Testis (tissue), 5 donors: ENCODE measurements at places on chromosomes 16 and 17. TPM values are rescaled to one million over a fixed set of nuclear protein-coding genes. Genes with fewer than 3 reads are reported as not detected.
A peak's percentile ranks its signal among the peaks of the same experiment; 100 is the strongest.

DNA sequence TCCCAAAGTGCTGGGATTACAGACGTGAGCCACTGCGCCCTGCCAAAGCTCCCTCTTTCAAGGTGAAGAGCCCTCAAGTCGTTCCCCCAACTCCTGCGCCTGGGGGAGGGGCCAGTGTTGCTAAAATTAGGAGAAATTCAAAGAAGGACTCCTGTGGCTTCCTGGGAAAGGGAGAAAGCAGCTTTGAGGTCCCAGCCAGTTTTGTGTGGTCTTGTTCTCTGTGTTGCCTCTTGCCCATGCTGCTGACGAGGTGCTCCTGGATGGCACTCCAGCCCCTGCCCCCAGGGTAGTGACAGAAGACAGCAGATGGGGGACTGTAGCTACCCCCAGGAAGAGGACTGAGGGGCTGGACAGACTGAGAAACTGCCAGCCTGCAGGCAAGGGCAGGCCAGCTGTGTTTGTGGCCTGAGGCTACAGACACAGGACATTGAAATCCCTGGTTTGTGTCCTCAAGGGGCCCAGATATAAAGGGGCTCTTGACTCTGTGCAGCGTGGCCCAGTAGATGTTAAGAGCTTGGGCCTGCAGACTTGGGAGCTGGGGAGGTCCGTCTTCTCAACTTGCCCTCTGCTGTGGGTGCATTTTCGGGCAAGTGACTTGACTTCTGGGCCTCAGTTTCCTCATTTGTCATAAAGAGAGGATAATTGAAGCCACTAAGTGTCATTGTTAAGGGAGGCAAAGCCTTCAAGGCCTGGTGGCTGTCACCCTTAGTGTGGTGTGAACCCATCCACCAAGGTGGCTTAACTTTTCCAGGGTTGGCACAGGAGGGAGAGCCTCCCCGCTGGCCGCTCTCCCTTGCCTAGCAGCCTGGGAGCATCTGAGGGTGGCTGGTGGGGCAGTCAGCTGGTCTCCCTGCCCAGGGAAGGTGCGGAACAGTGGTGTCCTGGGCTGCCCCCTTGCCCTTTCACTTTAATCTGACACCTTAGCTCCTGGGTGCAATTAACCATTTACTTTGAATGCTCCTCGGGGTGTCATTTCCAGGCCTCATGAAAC is 4.1 kb downstream of the UBALD2 start:
- no peaks in the 10 kb centered on the region for H3K27me3 ChIP-seq
- H3K27ac ChIP-seq: no peak overlapping the region
- H3K36me3 ChIP-seq: no peaks in the 10 kb centered on the region
- peaks cover 35% of the 10 kb centered on the region for H3K4me1 ChIP-seq

- no peaks in the 10 kb centered on the region for H3K36me3 ChIP-seq
- no peaks in the 10 kb centered on the region for H3K27me3 ChIP-seq
- no peak overlapping the region for H3K27ac ChIP-seq
- no peak overlapping the region for H3K4me3 ChIP-seq
- peaks cover 29% of the 10 kb centered on the region for H3K4me1 ChIP-seq
Measured at GRCh38 chr17:1978396-1978949, 46.7 kb downstream of the RTN4RL1 start.

DNA sequence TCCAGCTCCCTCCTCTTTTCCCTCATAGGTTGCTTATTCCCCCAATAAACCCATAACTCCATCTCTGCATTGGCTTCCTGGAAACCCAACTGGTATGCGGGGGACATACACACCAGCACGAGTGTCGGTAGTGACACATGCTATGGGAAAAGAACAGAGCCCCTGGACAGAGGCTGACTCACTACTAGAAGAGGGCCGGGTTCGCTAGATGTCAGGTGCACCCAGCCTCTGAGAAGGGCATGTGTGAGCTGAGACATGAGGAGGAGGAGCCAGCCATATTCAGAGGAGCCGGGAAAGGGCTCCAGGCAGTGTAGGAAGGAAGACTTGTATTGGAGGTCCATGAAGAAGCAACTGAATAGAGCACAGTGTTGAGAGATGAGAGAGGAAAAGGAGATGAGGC is 241.1 kb downstream of the SOX9 start:
- H3K27ac ChIP-seq: no peak overlapping the region
- H3K27me3 ChIP-seq: no peaks in the 10 kb centered on the region
- H3K4me3 ChIP-seq: no peak overlapping the region
- no peaks in the 10 kb centered on the region for H3K4me1 ChIP-seq

- no peaks in the 10 kb centered on the region for H3K27me3 ChIP-seq
- no peaks in the 10 kb centered on the region for H3K36me3 ChIP-seq
- H3K4me3 ChIP-seq: no peak overlapping the region
- H3K27ac ChIP-seq: no peak overlapping the region
Measured at GRCh38 chr17:8474826-8475225, 39.1 kb downstream of the NDEL1 start.

GRCh38 chr16:64238571-64238970 is 883.3 kb downstream of the CDH11 start:
- H3K27me3 ChIP-seq: no peaks in the 10 kb centered on the region
- H3K36me3 ChIP-seq: no peaks in the 10 kb centered on the region
- no peak overlapping the region for H3K27ac ChIP-seq
- H3K4me3 ChIP-seq: no peak overlapping the region

- H3K27me3 ChIP-seq: no peaks in the 10 kb centered on the region
- H3K36me3 ChIP-seq: no peaks in the 10 kb centered on the region
- no peak overlapping the region for H3K27ac ChIP-seq
- DNase-seq: no peak
Measured at GRCh38 chr16:69476920-69477443, 52.6 kb downstream of the CYB5B start.

DNA sequence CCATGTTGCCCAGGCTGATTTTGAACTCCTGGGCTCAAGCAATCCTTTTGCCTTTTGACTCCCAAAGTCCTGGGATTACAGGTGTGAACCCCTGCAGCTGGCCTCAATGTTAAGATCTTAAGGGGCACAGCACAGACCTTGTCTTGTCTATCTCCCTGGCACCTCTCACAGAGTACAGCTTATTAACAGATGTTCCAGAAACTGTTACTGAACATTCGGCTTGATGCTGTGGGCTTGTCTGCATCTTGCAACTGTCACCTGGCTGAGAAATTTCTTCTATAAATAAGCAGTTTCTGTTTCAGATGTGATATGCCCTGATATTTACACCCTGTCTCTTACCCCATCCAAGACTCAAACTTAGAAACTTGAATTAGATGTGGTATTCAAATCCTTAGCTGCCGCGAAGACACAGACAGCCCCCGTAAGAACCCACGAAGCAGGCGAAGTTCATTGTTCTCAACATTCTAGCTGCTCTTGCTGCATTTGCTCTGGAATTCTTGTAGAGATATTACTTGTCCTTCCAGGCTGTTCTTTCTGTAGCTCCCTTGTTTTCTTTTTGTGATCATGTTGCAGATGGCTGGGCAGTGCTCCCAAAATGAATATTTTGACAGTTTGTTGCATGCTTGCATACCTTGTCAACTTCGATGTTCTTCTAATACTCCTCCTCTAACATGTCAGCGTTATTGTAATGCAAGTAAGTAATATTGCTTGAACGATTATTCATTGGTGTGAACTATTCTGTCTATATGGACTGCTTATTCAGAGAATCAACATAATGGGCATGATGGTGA is at the start of gene TNFRSF17:
Gene TNFRSF17, plus strand, starts transcription at position 450 of the 791 bp plus-strand sequence. Its CDS starts 115 bp downstream, at position 565.
- peak within 1 kb of the TSS; percentile 84 for H3K27ac ChIP-seq
- DNase-seq: peak; percentile 71
- no peaks in the 10 kb centered on the region for H3K27me3 ChIP-seq
- no peak within 1 kb of the TSS for H3K4me3 ChIP-seq
- no peaks in the 10 kb centered on the region for H3K36me3 ChIP-seq
- H3K4me1 ChIP-seq: peaks cover 10% of the 10 kb centered on the region

Gene PIRT
- 0.37 TPM for total RNA-seq

Gene C17orf67
- 5.3 TPM for total RNA-seq

Gene KRT20
- not detected for total RNA-seq

Gene CTRB1
- 1.2 TPM for total RNA-seq

- no peak overlapping the region for H3K27ac ChIP-seq
- DNase-seq: no peak
- no peak overlapping the region for H3K4me3 ChIP-seq
- H3K27me3 ChIP-seq: no peaks in the 10 kb centered on the region
Measured at GRCh38 chr17:17765359-17766076, 71.3 kb downstream of the SREBF1 start.

DNA sequence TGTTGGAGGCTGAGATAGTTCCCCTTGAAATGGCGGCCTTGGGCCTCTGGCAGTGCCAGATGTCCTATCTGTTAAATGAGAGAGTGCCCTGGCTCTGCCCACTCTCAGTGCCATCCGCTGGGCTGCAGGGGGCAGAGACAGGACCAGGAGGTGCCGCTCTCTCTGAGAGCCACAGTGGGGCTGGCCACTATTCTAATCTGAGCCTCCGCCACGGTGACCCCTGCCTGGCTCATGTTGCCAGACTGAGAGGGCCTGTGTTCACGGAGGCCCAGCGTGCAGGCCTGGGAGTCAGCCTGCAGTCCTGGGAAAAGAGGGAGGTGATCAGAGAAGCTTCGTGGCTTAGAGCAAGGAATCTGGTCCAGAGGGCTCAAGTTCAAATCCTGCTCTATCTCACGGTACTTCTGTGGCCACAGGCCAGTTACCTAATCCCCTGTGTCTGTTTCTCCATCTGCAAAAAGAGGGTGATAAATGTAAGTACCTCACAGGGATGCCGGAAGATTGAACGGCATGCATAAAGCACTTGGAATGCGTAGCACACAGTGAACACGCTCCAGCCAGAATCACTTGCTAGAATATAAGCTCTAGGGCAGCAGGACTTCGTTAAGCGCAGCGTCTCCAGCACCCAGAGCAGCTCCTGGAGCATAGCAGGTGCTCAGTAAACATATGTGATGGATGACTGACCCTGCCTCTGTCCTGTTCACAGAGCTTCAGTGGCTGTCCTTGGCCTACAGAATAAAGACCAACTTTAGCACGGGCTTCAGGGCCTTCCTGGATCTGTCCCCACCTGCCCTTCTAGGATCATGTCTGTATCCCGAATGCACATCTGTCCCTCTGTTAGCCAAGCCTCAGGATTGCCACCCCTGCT is 6.3 kb downstream of the ATP2A3 start:
- H3K36me3 ChIP-seq: no peaks in the 10 kb centered on the region
- DNase-seq: no peak
- no peak overlapping the region for H3K27ac ChIP-seq
- no peaks in the 10 kb centered on the region for H3K27me3 ChIP-seq
- H3K4me1 ChIP-seq: peaks cover 20% of the 10 kb centered on the region

Gene PYCARD
- total RNA-seq: 11.1 TPM

- peak within 1 kb of the TSS; percentile 51 for H3K27ac ChIP-seq
- DNase-seq: peak; percentile 31
- no peaks in the 10 kb centered on the region for H3K4me1 ChIP-seq
- H3K4me3 ChIP-seq: no peak within 1 kb of the TSS
- H3K27me3 ChIP-seq: no peaks in the 10 kb centered on the region
- no peaks in the 10 kb centered on the region for H3K36me3 ChIP-seq
Measured at GRCh38 chr17:31321481-31321880, at the start of gene EVI2A. EVI2A (minus strand) TSS chr17:31321622; CDS start chr17:31319013, 2,609 bp downstream.

DNA sequence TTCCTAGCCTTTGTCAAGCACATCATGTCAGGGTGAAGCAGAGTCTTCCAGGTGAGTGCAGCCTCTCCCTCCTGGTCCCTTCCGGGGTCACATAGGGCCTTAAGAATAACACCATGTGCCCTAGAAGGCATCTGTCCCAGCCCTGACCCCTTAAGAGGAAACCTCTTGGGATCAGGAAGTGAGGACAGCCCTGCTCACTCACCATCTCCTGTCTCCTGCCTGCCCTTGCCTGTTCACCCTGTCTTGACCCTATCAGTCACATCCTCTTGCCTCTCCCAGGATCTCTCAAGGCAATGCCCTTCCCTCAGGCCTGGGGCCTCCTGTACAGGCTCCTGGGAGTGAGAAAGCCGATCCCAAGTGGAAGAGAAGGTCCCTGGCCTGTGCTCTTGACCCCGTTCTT is 13.9 kb downstream of the MYL4 start:
- H3K27ac ChIP-seq: no peak overlapping the region
- peaks cover 28% of the 10 kb centered on the region for H3K4me1 ChIP-seq
- H3K4me3 ChIP-seq: no peak overlapping the region

DNA sequence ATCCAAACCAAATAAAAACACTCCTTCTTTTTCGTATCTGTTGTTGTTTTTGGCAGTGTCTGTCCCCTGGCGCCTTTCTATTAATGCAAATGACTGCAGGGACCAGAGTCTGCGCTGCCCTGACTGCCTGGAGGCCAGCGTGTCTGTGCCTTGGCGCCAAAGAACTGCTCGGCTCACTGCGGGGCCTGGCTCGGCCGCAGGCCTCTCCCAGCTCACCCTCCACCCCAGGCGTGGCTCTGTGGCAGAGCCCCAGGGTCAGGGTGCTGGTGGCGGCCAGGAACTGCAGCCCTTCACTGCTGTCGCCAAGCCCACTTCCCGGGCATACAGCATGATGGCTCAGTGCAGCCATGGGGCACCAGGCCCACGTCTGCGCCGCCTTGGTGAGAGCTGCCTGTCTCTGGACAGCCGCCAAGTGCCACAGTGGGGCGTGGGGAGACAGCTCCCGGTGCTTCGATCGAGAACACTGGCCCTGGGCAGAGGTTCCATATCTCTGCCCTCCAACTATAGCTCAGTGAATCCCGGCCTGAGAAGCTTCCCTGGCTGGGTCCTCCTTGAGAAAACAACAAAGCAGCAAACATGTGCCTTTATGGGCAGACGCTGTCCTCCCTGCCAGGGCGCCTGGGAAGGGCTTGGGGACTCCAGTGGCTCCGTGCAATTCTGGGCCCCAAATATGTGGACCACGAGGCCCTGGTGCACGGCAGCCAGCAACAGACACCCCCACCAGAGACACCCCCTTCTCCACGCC is 11.1 kb downstream of the CANT1 start:
- H3K4me3 ChIP-seq: no peak overlapping the region
- H3K36me3 ChIP-seq: no peaks in the 10 kb centered on the region
- H3K27ac ChIP-seq: peak overlapping the region; percentile 56
- no peaks in the 10 kb centered on the region for H3K27me3 ChIP-seq
- DNase-seq: peak; percentile 55
- H3K4me1 ChIP-seq: peaks cover 37% of the 10 kb centered on the region

Gene KRTAP4-6
- total RNA-seq: not detected

- H3K4me1 ChIP-seq: peaks cover 13% of the 10 kb centered on the region
- no peaks in the 10 kb centered on the region for H3K27me3 ChIP-seq
- H3K27ac ChIP-seq: peak overlapping the region; percentile 77
- H3K36me3 ChIP-seq: no peaks in the 10 kb centered on the region
- no peak for DNase-seq
Measured at GRCh38 chr16:668519-669171, 713 bp downstream of the RHOT2 start.

Gene MT1M
- total RNA-seq: 3.7 TPM

DNA sequence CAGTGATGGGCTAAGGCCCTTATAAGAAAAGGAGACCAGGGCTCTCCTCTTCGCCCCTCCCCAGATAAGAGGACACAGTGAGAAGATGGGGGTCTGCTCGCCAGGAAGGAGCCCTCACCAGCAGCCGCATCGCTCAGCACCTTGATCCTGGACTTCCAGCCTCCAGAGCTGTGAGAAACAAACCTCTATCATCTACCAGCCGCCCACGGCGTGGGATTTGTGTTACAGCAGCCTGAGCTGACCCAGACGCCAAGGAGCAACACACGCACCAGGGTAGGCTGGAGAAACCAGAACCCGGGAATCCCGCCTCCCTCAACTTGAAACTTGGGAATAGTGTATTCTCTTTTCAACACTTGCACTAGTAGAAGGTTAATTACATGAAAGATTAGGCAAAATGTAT is 4.2 kb upstream of the ZG16B start:
- H3K36me3 ChIP-seq: no peaks in the 10 kb centered on the region
- no peaks in the 10 kb centered on the region for H3K27me3 ChIP-seq
- H3K27ac ChIP-seq: no peak overlapping the region
- H3K4me1 ChIP-seq: no peaks in the 10 kb centered on the region
- no peak for DNase-seq

Gene PRSS33
- total RNA-seq: 0.93 TPM

Gene CDK5R1
- 17.0 TPM for total RNA-seq

Gene OR1F1
- not detected for total RNA-seq
